ENCODE measurements at places on chromosomes 5 and 9.

DNA sequence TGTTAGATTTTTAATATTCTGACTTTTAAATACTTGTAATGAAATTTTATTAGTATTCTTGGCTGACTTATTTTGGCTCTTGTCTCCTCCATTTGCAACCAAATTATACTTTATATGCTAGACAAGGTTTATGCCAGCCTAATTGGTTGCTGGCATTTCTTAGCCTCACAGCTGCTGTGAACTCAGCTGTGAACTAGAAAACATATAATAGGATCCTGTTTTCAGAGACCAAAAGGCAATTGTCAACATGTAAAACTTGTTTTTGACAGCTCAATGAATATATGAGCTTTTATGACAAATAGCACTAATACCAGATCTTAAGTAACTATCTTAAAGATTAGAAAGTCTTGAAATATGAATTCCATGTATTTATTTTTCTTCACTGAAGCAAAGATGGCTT is 25.9 kb downstream of the KIF2A start:
- peaks cover 31% of the 10 kb centered on the region for H3K36me3 ChIP-seq
- no peaks in the 10 kb centered on the region for H3K27me3 ChIP-seq

DNA sequence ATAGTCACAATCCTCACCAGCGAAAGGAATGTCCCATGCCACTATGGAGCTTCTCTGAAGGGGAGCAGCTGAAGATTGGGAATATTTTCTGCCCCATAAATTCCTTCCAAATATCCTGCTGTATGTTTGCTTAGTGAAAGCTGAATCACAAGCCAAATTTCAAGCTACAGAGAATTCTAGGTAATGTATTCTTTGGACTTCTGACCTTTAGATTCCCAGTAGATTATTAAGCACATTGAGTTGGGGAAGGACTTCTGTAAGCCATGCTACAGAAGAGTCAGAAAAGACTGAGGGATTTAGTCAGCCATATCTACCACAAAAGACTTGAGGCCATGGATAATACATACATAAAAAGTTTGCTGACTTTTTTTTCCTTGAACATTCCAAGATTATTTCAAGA is 1342.0 kb upstream of the NUDT12 start:
- no peaks in the 10 kb centered on the region for H3K4me1 ChIP-seq
- no peak overlapping the region for H3K27ac ChIP-seq
- DNase-seq, result no peak
- H3K36me3 ChIP-seq, result no peaks in the 10 kb centered on the region
- no peak overlapping the region for H3K4me3 ChIP-seq
- no peaks in the 10 kb centered on the region for H3K27me3 ChIP-seq

GRCh38 chr5:164504141-164504772 is 998.8 kb downstream of the MAT2B start:
- H3K27ac ChIP-seq, result no peak overlapping the region
- no peaks in the 10 kb centered on the region for H3K36me3 ChIP-seq
- DNase-seq, result peak; percentile 6
- no peaks in the 10 kb centered on the region for H3K27me3 ChIP-seq

DNA sequence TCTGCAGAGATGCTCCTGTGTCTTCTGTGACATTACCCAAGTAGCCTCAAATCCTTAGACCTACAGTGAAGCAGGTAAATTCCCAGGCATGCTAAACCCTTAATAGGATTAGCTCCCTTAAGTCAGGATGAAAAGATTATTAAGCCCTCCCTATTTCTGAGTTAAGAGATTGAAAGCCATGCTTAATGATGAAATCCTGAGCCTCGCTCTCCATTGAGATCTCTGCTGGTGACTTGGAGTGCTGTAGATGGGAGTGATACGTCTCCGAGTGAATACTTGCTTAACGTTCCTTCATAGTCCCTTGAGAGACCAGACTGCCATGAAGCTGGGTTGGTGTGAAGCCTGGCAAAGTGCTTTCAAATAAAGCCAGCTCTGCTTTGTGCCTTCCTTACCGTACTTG is 34.2 kb downstream of the AOPEP start:
- DNase-seq, result no peak
- no peaks in the 10 kb centered on the region for H3K27me3 ChIP-seq
- H3K36me3 ChIP-seq, result peaks cover 6% of the 10 kb centered on the region

All from activated naive CD8-positive, alpha-beta T cell treated with anti-CD3 and anti-CD28 coated beads for 36 hours (primary cell).